ENCODE measurements at places on chromosomes 5 and 9.

DNA sequence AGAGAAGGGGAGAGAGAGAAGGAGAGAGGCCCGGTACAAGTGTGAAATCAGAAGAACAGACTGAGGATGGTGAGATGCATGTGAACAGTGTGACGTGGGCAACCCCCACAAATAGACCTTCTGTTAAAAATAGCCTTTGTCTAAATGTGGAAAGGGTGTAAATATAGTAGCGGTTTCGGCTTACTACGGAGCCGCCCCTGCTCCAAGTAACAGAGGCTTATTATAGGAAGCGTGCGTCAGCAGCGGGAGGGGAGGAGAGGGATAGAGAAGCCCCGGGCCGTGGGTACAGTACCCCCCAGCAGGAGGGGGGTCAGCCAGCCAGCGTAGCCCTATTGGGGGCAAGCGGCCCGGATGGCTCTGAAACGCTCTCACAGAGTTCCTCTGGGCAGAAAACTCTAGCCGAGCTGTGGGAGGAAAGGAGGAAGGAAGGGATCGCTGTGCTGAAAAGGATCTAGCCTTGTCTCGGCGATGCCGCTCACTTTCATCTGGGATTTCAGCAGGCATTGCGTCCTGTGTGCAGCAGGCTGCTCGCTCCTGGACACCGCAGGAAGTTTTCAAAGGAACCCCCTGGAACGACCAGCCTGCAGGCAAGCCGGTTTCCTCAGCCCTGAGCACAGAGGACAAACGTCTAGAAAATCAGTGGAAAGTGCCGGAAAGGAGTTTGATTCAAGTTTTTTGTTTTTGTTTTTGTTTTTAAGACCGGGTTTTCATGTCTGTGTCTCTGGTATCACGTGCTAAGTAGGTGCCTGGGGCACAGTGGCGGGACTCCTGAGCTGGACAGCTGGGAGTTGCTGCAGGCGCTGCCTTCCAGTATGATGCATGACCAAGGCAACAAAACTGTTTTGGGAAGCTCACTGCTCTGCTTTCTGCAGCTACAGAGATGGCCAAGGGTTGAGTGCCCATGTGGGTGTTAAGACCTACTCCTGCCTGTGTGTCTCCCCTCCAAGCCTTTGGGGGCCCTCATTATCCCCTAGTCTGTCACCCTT lies 146.6 kb downstream of the SEC61B start:
- DNase-seq, result no peak

- DNase-seq, result no peak
Observed at GRCh38 chr5:135102716-135103574, 68.9 kb upstream of the PITX1 start.

- no peak for DNase-seq
Observed at GRCh38 chr5:172003746-172004145, 2.7 kb downstream of the FBXW11 start.

DNA sequence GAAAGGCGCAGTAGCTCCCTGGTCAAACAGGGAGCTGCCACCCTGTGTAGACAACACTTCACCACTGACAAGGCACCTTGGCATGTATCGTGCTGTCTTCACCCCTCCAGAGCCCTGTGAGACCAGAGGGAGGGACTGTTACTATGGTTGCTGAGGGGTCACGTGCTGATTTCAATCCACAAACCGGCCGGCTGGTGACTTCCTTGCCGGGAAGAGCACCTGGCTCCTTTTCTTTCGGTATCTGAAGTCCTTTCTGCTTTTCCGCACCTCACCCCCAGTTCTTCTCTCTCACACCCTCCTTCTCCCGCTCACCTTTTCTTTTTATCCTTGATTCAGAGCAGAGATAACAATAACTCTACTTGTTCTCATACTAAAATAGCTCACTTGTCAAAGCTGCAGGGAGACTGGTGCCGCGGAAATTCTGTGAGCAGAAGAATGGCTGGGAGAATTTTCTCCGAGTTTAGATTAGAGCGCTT lies 327.2 kb downstream of the ZSWIM6 start:
- no peak for DNase-seq

GRCh38 chr5:172172912-172173563 lies 15.0 kb downstream of the STK10 start:
- peak; percentile 49 for DNase-seq

DNA sequence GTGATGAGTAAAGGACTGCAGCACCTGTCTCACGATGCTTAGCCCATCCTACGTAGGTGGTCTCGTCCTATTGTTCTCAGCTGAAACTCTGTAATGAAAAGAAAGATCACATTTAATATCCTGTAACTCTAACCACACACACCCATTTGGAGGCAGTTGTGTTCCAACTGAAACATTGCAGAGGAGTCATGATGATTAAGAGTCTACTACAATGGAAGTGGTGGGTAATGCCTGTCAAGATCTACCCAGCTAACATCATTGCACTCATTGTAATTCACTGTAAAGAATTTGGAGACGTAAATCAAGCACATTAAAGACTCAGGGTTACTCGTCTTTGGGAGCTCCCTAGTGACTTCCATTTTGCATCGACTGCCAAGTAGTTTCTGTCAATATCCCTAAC lies 106.0 kb upstream of the PTPN3 start:
- DNase-seq, result no peak
